ENCODE measurements at places on chromosomes 2 and 18.

DNA sequence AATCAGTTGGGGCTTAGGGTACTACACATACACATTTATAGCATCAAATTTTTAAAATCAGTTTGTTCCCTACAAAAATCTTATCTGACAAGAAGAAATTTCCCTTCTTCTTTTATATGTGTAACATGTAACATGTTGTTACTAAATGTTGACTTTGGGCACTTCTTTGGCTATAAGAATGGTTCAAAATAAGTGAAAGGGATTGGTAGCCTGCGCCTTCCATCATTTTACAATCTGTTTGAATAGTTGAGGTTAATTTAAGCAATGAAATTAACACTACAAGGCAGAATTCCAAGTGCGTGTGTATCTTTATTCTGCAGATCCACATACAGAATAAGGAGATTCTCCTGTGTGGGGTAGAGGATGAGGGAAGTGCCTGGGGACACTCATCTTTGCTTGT is 30.2 kb upstream of the SPP2 start:
- no peak for DNase-seq

DNA sequence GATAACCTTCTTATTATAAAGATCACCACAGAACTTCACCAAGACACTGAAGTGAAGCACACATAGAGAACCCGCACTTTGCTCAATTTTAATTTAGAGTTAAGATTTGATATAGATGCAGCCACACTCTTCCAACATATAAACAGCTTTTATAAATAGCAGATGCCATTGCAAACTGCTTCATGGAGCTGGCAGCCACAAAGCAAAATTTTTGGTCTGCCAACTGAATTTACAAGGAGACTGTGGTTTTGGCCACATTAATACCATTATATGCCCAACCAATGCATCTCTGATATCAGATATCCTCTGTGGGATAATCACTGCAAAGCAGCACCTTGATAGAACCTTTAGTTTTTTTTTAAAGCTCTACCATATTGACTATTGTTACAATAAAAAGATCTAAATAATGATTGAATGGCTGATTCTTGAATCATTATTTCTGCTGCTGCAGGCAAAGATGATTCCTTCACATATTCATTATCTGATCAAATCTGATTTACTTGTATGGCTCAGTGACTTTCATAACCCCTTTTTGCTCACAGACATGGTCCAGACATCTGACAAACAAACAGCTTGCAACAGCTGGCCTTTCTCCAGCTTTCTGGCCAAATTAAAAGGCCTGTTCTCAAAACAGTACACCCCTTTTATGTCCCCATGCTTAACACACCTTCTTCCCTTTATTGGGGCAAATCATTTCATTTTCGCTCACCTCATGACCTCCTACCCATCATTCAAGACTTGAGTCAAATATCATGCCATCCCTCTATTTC is 88.4 kb downstream of the METTL4 start:
- DNase-seq: no peak

- no peak for DNase-seq
Observed at GRCh38 chr2:141499123-141499522, 631.7 kb downstream of the LRP1B start.

- DNase-seq: no peak
Observed at GRCh38 chr2:72261076-72261475, 113.4 kb upstream of the CYP26B1 start.

GRCh38 chr18:22563164-22563583 is 145.5 kb upstream of the CTAGE1 start:
- DNase-seq: no peak

- DNase-seq: no peak
Observed at GRCh38 chr2:190698895-190699294, 50.0 kb downstream of the NAB1 start.

GRCh38 chr2:8441986-8442385 is 239.9 kb upstream of the ID2 start:
- DNase-seq: no peak

- no peak for DNase-seq
Observed at GRCh38 chr2:219446101-219446504, 11.5 kb downstream of the SPEG start.

GRCh38 chr2:192148620-192149321 is 46.0 kb downstream of the TMEFF2 start:
- DNase-seq: no peak

DNA sequence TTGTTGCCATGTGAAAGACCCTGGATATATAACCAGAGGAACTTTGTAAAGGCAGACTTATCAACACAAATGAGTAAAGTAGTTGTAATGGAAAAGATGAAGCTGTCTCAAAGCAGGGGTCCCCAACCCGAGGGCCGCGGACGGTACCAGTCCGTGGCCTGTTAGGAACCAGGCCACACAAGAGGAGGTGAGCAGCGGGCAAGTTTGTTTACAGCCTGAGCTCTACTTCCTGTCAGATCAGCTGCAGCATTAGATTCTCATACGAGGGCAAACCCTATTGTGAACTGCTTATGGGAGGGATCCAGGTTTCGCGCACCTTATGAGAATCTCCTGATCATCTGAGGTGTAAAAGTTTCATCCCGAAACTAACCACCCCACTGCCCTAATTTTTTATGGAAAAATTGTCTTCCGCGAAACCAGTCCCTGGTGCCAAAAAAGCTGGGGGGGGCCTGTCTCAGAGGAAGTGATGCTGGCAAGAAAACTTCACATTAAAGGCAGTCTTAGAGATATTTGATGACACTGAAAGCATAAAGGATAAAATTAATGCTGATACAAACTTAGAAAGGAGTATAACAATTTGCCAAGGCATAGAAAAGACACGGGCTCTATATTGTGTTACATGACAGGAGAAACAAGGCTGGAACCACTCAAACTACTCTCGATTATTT is 57.5 kb upstream of the MSTN start:
- no peak for DNase-seq

Data from stimulated activated CD4-positive, alpha-beta T cell treated with anti-CD3 and anti-CD28 coated beads, Interleukin-15, amount 100 ng/mL, for 48 hours (primary cell).